MCF 10A (cell line): ENCODE measurements at places on chromosomes 11 and 22. TPM values are rescaled to one million over a fixed set of nuclear protein-coding genes. Genes with fewer than 3 reads are reported as not detected.
A peak's percentile ranks its signal among the peaks of the same experiment; 100 is the strongest.

DNA sequence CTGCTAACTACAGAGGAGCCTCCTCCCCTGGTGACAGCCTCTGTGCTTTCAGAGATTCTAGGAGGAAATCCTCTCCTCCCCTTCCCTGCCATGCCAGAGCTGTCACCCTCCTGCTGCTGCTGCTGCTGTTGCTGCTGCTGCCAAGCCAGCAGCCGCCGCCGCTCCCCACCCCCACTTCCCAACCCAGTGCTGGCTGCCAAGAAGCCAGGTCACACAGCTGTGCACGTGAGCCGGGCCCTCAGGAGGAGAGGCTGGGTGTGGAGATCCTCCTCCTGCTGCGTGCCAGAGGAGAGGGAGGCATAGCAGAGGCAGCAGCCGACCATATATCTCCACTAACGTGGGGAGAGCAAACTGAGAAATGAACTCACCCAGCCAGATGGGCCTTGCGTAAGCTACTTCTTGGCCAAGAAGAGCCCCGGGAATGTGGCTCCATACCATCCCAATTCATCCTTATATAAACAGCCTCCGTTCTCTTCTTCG, 12.4 kb downstream of the CRY2 start:
- H3K4me1 ChIP-seq: peaks cover 19% of the 10 kb centered on the region
- no peaks in the 10 kb centered on the region for H3K27me3 ChIP-seq
- no peak overlapping the region for H3K4me3 ChIP-seq
- peaks cover 55% of the 10 kb centered on the region for H3K36me3 ChIP-seq

Gene TMEM25
- total RNA-seq: 0.79 and 0.91 TPM in 2 replicates

Gene OR51B4
- total RNA-seq: not detected in 2 replicates

GRCh38 chr11:67404515-67405195, 772 bp downstream of the TBC1D10C start:
- no peaks in the 10 kb centered on the region for H3K27me3 ChIP-seq
- H3K4me1 ChIP-seq: peaks cover 9% of the 10 kb centered on the region
- DNase-seq: no peak
- no peak overlapping the region for H3K4me3 ChIP-seq
- H3K36me3 ChIP-seq: peaks cover 20% of the 10 kb centered on the region

DNA sequence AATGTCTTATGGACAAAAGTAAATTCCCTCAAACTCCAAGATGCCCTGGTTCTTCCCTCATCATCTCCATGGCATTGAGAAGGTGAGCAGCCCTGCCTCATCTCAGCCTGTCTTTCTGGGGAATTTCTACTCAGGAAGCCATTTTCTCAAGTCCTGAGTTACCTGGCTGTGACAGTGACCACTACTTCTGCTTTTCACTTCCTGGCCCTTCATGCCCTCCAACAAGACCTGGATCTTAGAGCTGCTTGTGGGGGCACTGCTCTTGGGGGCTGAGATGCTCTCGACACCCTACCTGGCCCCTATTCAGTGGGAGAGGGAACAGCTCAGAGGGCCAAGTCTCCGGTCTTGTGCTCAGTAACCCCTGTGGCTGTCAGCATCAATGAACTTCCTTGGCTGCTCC, 5.5 kb upstream of the IGSF22 start:
- H3K27ac ChIP-seq: no peak overlapping the region
- no peaks in the 10 kb centered on the region for H3K4me1 ChIP-seq
- no peak overlapping the region for H3K4me3 ChIP-seq
- H3K27me3 ChIP-seq: no peaks in the 10 kb centered on the region

- DNase-seq: no peak
- H3K27me3 ChIP-seq: no peaks in the 10 kb centered on the region
- H3K27ac ChIP-seq: peak overlapping the region; percentile 54
- peaks cover 7% of the 10 kb centered on the region for H3K36me3 ChIP-seq
Observed at GRCh38 chr22:24191381-24191841, 10.1 kb downstream of the SUSD2 start.
